ENCODE measurements at places on chromosomes 1 and 21.

- DNase-seq: no peak
Measured at GRCh38 chr1:15994590-15995351, 9.3 kb upstream of the SRARP start.

DNA sequence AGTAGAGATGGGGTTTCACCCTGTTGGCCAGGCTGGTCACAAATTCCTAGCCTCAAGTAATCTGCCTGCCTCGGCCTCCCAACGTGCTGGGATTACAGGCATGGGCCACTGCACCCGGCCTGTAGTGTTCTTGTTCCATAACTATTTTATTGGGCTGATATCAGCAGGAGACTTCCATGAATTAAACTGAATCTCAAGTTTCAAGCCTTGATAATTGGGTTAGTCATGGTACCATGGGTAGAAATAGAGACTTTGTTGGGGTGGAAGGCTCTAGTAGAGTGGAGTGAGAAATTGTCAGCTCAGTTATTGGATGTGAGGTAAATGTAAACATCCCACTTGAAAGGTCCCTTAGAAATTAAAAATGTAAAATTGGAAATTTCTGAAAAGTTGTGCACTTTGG is 419.1 kb downstream of the ADGRL2 start:
- no peak for DNase-seq

- DNase-seq: no peak
Measured at GRCh38 chr1:232340446-232340845, 289.5 kb downstream of the SIPA1L2 start.

GRCh38 chr1:153372571-153372970 is 2.9 kb downstream of the S100A12 start:
- no peak for DNase-seq

- DNase-seq: no peak
Measured at GRCh38 chr1:39925721-39926342, 24.1 kb upstream of the MYCL start.

GRCh38 chr21:42414553-42414927 is 10.8 kb downstream of the UBASH3A start:
- no peak for DNase-seq

DNA sequence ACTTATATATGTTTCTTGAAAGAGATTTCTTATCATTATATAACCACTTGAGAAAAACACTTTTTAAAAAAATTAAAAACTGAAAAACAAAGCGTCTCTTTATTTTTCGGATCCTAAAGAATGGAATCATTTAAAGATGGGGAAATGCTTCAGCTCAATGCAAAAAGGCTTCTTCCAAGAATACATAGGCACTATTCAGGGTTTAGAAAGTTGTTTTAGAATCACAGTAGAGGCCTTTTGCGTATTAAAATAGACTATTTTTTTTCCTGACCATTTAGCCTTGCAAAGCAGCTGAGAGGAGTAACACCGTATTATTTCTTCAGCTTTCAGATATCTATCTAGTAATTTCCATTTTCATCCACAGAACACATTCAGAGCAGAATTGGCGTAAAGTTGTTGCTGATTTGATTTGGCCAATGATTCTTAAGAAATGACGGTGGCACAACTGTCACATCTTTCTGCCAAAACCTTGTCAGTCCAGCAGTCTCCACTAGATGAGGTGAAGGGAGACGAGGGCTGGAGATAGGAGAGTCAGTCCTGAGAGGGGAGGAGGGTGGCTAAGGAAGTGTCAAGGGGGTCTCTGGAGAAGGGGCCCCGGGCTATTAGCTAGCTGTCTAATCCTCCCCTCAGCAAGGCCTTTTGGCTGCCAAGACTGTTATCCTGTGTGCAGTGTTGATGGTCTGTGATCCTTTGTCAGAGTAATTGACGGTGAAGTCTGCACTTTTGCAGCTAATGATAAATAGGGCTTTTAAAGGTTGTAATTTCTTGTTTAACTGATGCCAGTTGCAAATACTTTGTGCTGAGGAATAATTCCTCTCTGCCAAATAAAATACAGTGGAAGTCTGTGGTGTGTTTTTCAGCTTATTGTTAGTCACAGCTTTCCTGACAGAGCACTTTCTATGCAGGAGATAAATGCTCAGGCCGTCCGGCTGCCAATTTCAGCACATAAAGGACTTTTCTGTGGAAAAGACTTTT is 34.7 kb downstream of the PRRX1 start:
- no peak for DNase-seq

- no peak for DNase-seq
Measured at GRCh38 chr1:33713058-33713877, 150.6 kb upstream of the HMGB4 start.

DNA sequence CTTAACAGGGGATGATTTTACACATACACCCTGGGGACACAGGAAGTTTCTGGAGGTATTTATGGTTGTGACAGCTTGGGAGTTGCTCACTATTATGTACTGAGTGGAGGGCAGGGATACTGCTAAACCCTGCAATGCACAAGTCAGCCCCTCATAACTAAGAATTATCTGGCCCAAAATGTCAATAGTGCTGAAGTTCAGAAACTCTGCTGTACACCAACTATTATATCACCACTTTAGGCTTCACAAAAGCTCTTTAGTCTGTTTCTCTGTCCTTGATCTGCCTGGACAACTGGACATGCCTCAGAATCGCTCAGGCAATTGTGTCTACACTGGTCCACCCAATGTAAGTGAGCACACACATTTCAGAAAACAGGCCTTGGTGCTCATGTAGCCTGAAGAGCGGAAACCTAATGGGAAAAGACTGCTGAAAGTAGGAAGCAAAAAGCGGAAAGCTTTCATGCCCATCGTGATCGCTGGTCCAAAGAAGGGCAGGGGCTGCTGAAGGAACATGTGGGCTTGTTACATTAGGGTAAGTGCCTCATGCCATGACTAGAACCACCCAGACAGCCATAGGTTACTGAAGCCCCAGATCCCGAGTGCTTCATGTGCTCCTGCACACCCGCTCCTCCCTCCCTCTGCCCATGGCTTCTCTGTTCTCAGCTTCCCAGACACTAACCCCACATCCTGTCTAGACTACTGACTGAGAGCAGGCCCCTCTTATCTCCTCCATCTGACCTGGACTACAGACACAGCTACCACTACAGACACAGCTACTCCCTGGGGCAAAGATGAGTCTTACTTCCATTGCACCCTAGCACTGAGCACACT is 73.5 kb downstream of the LRIG2 start:
- no peak for DNase-seq

- no peak for DNase-seq
Measured at GRCh38 chr1:79497193-79497773, 490.8 kb upstream of the ADGRL4 start.

DNA sequence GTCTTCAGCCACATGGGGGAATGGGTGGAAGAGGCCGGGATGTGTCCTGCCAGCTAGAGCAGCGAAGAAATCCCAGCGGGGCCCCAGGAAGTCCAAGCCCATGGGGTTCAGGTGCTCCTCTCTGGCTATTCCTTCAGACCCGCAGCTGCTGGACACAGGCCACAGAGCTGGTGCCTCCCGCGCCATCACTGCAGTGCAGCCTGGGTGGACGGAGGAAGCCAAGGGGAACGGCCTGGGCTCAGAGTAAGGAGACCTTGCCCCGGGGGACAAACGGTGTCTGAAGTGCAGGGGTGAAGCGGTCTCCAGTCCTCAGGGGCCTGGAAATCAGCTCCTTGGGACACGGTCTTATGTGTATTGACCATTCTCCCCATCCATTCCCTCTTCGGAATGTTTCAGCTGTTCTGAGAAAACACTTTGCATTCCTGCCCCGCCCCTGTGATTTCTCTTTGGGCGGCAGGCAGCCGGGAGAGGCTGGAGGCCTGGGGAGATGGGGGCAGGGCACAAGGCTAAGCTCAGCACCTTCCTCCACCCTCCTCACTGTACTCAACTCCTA is 18.4 kb downstream of the MTHFR start:
- DNase-seq: no peak

DNA sequence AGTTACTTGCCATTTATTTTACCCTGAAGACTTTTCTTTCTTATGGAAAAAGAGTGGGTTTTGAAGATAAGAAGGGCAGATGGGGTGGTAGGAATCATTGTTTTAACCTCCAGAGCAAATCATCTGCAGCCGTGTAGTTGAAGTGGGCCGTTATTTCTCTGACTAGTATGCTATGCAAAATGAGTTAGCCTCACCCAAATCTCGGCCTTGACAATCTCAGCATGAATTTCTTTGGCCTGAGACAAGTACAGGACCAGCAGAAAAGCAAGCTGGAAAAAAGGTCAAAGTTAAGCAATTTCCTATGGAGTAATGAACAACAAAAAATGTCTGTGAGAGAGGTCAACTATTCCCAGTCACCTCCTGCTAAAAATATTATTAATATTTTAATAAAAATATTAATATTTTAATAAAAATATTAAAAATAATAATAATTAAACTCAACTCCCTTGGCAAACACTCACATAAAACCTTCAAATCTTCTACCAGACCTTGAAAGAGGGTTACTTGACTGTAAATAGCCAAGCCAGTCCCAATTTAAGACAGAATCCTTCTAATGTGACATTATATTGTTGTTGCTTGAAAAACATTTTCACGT is 6.8 kb upstream of the TEKT2 start:
- DNase-seq: no peak

- no peak for DNase-seq
Measured at GRCh38 chr1:226443439-226443838, 35.5 kb upstream of the PARP1 start.

DNA sequence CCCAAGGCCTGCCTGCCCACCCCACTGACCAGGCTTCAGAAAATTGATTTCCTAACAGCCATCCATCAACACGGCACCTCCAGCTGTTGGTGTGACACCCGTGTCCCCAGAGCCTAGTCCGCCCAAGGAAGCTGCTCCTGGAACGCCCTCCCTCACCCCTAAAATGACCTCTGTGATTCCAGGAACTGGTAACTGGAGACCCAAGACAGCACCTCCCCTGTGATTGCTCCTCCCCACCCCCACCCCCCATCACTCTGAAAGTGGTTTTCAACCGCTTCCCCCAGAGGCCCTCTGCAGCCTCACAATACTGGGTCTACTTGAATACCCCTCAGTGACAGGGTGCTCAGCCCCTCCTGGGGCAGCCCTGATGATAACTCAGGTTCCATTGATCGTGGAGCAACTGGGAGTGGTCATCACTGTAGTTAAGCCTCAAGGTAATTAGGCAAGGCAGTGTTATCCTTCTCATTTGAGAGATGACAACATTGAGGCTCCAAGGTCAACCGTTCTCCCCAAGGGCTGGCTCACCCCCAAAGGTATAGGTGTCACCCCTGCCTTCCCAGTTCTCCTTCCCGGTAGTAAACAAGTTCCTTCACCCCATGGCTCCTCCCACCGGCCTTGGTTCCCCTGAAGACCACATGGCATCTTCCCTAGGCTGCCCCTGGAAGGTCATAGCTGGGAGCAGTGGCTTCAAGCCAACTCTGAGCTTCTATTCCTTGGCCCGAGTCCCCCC is 52.0 kb downstream of the TAS1R2 start:
- DNase-seq: no peak

GRCh38 chr21:29298348-29299045 is at the start of gene BACH1:
TSS of gene BACH1 (plus strand) at chr21:29298922. CDS start at chr21:29321281, 22,359 bp downstream.
- DNase-seq: peak; percentile 86

DNA sequence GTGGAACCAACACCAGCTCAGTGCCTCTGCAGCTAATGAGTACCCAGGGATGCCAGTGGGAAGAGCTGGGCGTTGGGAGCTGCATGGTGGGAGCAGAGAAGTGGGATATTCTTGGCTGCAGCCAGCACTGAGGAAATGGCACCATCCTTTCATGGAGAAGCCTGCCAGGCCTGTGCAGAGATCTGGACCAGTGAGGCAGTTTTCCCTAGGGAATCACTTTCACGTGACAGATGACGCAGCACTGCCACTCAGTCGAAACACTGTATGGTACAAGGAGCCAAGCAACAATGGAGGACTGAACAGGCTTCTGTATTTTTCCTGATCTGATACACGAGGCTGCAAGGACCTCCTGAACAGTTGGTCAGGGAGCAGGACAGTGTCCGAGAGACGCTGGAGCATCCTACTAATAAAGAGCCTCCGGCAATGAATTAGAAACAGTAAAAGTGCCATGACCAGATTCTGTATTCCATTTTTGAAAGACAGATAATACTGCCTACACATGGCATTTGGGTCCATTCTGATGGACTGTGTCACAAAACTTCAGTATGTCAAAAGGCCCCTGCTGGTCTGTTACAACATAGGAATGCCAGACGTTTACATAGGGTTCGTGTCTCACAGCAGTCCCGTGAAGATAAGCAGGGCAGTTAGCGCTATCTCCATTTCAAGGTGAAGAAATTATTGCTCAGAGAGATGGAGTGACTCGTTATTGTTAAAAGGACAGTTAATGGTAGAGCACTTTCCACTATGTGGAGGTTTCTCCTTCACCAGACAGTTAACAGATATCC is 44.0 kb upstream of the LMO4 start:
- no peak for DNase-seq

DNA sequence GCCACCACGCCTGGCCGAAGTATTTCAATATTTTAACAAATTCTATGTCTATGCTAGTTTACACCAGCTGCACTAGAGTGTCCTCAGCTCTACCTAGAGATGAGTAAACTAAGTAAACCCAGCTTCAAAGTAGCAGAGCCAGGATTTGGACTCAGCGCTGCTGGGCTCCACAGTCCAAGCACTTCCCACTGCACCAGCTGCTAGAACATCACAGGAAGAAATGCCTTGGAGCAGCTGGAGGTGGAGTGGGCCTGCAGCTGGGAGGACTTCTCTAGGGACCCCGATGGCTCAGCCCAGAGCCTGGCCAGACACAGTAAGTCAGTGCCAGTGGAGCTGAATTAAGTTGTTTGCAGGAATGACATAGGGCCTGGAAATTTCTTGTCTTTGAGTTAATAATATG is 10.2 kb upstream of the SMIM12 start:
- DNase-seq: no peak

- no peak for DNase-seq
Measured at GRCh38 chr1:90387805-90388204, 329.3 kb downstream of the BARHL2 start.

DNA sequence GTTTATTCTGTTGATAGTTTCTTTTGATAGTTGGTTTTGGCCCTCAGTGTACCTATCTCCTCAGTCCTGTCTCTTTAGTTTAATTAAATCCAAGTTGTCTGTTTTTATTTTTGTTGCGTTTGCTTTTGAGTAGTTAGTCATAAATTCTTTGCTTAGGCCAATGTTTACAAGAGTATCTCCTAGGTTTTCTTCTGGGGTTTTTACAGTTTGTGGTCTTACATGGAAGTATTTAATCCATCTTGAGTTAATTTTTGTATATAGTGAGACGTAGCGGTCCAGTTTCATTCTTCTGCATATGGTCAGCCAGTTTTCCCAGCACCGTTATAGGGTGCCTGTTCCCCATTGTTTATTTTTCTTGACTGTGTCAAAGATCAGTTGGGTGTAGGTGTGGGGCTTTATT is 139.4 kb downstream of the POU2F1 start:
- DNase-seq: no peak

DNA sequence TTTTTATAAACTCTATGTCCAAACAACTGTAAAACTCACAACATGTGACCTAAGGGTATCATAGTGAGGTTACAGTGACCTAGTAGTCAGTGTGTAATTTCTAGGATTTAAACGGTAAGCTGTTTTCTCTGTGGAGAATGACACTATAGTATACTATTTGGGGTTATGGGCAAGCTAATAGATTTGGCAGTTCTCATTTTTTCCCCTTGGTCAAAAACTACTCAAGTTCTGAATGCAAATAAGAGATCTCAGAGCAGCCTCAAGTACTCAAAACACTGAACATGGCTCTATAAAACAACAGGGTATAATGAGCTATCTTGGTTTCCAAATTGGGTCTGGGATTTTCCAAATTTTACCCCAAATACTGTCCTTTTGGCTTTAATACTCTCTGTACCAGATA is 88.5 kb upstream of the HMCN1 start:
- DNase-seq: no peak
